ENCODE measurements at places on chromosomes 7 and 10.

- no peak for DNase-seq
Observed at GRCh38 chr10:91593366-91593765, 39.5 kb downstream of the PPP1R3C start.

- DNase-seq: no peak
Observed at GRCh38 chr7:149733924-149734790, 39.2 kb downstream of the ZNF467 start.

- peak; percentile 88 for DNase-seq
Observed at GRCh38 chr10:78756604-78757343, 312.0 kb upstream of the ZMIZ1 start.

DNA sequence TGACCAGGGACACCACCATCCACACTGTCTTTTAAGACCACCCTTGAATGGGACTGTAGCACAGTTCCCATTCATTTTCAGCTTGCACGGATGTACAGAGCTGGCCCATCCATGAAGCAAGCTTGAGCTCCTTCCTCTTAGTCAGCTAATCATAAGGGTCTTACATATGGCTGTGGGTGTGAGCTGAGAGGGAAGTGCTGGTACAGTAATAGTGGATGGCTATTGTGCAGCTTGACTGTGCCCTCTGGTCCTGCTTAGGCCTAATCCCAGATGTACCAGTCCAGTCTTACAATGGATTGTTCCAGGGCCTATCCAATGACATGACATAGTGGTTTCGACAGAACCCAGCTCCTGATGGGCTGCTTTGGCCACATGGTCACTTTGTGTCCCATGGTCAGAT lies 96.9 kb upstream of the ZNF438 start:
- no peak for DNase-seq

- DNase-seq: no peak
Observed at GRCh38 chr7:122289426-122289825, 15.1 kb downstream of the FEZF1 start.
